ENCODE measurements at places on chromosomes 1 and 21.

- peak; percentile 63 for DNase-seq
These were observed 52.1 kb downstream of the FMO4 start for GRCh38 chr1:171366085-171366484.

DNA sequence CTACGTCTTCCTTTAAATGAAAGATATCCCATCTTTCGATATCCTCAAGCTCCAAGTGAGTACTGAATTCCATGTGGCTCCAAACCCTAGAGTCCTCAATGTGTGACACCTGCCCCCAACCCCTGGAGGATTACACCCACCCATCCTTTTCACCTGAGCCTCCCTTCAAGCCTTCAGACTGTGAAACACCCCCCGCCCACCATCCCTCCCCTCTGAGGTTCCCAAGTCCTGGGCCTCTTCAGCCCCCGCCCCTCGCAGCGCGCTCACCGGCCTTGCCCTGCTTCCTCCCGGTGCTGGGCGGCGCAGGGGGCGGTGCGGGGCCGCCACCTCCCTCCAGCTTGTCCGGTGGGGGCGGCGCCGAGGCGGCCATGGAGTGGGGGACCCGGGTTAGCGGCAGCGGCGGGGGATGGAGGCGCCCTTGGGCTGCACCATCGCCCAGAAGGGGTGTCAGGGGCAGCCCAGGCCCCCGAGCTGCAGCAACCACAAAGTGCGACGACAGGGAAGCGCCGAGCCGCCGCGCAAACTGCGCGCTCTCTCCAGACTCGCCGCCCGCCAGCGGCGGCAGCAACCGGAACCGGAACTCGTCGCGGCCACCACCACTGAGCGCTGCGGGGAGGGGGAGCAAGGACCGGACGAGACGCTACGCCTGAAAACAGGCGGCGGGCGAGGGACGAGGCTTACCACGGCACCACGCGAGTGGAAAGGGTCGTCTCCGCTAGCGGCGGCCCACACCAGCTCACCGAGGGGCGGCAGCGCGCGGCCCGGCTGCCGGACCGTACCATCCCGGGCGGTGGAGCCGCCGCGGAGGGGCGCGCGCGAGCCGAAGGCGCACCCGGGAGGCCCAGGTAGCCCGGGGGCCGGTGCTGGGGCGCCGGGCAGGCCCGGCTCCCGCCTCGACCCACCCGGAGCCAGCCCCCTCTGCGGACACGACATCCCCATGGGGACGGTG, at the start of gene PYGO2:
Gene PYGO2 (minus strand): TSS at position 576 of the 949 bp plus-strand sequence. CDS start 206 bp downstream, at position 370.
- DNase-seq, result peak; percentile 88

DNA sequence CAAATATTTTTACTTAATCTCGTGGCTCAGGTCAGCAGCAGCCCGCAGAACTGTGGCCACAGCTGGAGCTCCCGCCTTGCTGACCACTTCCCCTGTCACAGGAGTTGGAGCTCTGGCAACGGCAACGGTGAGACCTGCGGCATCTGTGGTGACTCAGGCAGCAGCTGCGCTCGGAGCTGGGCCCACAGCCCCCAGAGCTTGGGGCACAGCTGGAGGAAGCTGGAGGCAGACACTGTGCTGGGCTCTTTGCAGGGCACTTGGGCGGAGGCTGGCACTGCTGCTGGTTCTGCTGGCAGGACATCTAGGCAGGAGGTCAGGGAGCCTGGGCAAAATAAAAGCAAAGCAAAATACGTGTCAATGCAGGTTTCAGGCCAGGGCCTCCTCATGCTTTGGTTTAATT, at the start of gene LCE3A:
Gene LCE3A (minus strand): TSS at position 301 of the 400 bp plus-strand sequence. CDS start 0 bp downstream, at position 301.
- no peak for DNase-seq

DNA sequence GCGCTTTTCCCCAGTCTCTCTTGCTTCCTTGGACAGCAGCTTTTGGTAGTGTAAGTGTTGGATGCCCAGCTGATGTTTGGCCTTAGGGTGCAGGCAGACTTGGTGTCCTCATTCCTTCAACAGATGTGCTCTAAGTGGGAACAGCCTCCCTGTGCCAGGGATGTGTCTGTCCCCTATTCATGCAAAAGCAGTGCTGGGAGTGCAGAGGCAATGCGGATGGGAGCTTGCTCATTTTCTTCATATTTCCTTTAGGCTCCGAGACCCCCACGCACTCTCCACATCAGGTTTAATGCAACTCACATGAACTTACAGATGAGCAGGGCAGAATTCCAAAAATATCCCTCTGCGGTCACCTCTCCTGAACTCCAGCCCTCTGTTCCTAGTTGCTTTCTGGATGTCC, 96.1 kb downstream of the IER5 start:
- no peak for DNase-seq

DNA sequence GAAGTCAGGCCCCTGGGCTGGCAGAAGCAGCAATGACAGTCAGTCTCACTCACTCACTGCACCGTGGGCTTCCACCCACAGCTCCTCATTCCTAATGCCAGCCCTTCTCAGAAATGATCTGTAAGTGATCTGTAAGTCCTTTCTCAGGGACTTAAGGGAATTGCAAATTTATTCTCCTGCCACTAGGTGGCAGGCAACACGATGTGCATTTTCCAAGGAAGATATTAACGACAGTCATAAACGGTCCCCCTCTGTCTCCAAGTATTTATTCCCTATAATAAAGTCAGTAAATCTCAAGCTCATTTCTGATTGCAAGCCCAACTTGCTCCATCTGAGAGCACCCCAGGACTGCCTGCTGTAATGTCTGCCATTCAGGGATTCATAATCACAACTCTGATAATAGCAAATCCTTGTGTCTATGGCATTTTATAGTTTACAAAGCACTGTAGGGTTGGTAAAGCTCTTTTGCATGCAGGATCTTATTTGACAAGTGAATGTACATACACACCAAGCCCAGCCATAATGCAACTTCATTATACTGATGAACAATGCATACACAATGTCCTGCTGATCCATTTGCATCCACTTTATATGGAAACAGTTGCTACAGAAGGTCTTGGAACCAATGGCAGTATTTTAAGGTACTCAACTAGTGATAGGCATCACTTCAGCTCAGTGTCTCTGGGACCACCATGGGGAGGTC, 380.5 kb upstream of the CAMK1G start:
- peak; percentile 78 for DNase-seq

DNA sequence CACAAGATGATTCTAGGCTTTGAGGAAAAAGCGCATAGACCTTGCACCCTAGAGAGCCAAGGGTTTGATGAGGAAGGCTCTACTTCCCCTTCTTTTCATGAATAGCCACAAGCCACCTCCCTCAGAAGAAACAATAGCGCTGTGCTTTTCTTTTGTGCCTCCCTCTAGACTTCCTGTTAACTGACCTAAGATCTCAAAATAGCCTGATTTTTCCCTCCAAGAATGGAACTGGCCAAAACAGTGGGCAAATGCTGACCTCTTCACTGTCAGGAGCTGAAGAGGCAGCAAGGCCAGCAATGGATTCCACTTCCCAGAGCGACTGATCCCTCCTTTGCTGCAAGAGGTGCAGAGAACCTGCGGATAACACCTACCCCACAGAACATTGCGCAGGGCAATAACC, 362.8 kb downstream of the KCNH1 start:
- DNase-seq, result no peak

DNA sequence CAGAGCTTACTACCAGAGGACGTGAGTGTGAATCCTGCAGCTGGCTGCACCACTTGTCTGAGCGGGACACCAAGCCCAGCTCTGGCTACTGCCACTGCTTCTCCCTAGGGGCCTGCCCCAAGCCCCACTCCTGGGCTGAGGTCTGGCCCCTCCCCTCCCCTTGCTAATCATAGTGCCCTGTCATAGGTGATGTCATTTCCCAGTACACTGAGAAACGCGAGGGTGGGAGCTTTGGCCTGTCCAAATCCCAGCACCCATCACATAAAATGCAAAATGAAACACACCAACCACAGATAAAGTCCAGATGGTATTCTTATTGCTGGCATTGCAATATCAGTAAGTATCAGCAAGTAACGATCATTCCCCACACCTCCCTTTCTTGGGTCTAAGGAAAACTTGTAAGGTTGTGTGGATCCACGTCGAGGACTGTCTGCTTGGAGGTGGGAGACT, 77.7 kb downstream of the TOMM20 start:
- no peak for DNase-seq
